ENCODE measurements at places on chromosomes 2 and 18.

DNA sequence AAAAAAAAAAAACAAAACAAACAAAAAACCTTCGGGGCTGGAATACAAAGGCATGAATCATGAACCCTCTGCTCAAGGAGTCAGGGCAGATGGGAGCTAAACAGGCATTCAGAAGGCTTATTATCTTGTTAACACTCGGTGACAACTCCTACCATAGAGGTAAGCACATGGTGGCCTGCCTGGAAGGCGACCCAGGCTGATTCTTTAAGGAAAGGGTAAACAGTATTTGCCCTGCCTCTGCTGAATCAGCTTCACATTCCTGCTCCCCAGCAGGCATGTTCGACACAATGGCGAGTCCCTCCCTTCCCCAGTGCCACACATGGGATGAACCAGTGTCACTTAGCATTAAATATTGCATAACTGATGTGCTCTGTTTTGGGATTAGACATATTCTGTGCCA is 191.9 kb downstream of the ARL4C start:
- no peak for DNase-seq

DNA sequence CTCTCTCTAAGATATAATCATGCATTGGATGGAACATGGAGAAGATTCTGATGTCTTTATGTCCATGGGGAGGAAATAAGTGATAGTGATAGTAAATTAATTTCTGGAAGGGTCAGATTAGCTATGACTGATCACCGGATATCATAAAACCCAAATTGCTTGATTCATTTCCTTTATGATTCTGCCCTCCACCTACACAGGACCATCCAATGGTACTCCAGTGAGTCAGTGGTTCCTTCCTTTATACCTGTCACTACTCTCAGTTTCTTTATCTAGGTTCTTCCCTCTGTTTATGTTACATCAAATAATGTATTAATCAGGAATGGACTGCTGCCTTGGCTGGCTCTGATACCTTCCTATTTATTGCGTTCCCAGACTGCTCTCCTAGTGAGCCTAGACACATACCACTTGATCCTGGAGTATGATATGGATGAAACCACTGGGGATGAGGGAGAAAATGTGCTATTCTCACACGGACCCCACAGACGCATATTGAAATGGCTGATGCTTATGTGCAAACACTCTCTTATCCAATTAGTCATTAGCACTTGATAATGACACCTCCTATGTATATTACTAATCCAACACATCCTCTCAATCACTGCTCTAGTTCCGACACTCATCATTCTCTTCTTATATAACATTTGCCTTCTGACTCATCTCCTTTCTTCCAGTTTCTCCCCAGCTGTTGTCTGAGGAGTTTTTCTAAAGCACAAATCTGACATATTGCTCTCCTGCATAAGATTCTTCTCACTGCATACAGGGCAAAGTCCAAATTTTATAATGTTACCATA is 315.6 kb downstream of the INSIG2 start:
- no peak for DNase-seq

DNA sequence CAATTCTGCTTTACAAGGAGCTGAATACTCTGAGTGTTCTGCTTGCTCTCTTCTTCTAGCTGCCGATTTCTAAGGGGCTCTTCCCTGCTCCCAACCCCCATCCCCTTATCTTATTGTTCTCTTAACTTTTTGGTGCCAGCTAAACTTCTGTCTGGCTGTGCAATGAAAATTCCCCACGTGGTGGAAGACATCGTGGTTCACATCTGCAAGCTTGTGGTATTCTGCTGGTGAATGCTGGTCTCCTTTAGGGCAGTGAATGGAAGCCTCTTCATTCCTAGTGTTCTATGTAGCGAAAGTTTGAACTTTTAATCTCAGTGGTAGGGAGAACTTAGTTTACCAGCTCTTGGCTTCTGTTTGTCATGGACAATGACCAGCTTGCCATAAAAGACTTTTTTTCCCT is 406.0 kb upstream of the ZEB2 start:
- DNase-seq = no peak

DNA sequence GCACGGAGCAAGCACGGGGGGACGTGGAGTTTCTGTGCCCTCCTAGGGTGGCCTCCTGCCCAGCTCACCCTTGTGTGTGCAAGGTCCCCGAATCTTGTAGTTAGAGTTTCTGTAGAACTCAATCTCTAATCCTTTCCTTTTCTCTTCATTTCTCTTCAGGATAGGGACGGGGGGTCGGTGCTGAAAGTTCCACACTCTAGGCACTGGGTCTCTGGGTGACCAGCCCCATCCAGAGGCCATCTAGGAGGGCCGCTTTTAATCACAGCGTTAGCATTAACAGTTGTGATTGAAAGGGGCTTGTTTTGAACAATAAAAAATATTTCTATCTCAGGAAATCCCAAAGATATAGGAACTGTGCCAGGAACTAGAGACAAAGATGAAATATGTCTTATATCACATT is 10.5 kb downstream of the SOCS6 start:
- DNase-seq = no peak

DNA sequence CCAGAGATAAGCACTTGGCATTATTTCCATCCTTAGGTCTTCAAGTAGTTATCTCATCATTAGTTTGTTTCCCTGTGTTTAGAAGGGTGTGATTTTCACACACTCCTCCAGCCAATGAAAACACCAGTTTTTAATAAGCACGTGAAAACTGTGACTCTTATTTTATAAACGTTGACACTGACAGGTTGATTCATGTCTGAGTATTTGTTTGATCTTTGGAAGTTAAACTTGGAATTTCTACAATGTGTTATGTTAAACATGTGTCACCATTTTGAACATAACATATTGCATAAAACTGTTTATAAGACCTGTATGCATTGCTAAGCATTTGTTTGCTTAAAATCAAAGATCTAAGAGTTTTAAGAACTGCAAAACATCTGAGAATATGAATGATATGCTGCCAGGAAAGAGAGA is 27.6 kb downstream of the SLC40A1 start:
- DNase-seq = no peak

DNA sequence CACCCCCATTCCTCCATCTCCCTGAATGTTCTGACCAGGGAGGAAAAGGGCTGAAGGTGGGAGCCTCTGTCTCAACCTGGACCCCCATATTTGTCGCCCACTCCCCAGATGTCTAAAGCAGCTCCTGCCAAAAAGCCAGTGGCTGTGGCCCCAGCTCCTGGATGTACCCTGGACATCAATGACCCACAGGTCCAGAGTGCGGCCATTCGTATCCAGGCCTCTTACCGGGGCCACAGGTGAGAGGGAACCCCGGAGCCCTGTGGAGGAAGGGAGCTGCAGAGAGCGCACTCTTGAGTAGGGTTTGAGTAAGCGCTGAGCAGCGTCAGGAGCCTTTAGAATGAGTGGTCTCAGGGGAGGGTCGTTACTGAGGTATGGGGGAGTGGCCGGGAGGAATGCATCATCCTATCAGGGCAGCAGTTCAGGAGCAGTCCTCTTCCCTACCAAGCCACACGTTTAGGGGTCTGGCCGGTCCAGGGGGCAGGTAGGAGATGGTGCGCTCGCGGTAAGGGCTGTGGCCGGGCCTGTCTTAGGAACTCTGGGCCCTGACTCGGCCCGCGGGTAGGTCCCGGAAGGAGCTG is 2.4 kb upstream of the GMPPA start:
- no peak for DNase-seq

DNA sequence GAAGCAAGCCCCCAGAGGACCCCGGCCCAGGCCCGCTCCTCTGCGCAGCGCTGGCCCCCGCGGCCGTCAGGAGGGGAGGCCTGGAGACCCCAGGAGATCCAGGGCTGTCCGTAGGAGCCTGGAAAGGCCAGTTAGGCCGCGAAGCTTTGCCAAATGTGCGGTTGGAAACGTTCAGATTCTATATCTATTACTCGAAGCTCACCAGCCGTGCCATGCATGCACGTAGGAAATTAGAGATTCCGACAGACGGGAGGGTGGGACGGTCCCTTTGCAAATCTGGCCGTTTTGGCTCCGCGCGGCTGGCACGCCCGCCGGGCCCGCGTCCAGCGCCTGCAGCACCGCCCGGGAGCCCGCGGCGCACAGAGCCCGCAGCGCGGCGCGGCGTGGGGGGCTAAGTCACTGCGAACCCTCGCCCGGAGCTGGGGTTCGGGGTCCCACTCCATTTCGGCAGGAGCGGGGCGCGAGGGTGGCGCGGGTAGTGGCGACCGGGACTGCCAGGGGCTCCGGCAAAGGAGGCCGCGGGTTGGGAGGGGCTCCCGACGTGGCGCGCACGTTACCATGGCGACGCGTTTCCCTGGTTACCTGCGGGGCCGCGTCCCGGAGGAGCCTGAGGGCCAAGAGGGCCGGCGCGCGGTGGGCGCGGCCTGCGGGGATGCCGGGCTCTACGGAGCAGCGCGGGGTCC is 488.6 kb upstream of the SMIM21 start:
- no peak for DNase-seq

- DNase-seq = no peak
These were observed 135.0 kb downstream of the EPHA4 start for GRCh38 chr2:221437056-221437455.

- DNase-seq = no peak
These were observed 239.0 kb downstream of the PHLPP1 start for GRCh38 chr18:62954366-62954765.
